Glomerular endothelial cell (primary cell): ENCODE measurements at places on chromosomes 1 and 21. TPM values are rescaled to one million over a fixed set of nuclear protein-coding genes. Genes with fewer than 3 reads are reported as not detected.

Gene ADGRL4
- total RNA-seq: 170 and 186 TPM in 2 replicates

Gene BTBD19
- total RNA-seq: 8.8 and 17.9 TPM in 2 replicates

Gene GJB3
- 0.35 and 0.87 TPM in 2 replicates for total RNA-seq

Gene C1orf141
- total RNA-seq: not detected in 2 replicates

Gene LYPLAL1
- 12.5 and 23.9 TPM in 2 replicates for total RNA-seq

Gene HSPA6
- total RNA-seq: 0.06 TPM in 1 of 2 replicates, not detected in the other

Gene HAPLN2
- not detected in 2 replicates for total RNA-seq

Gene MAP10
- total RNA-seq: 1.3 TPM in 2 replicates

Gene CNR2
- total RNA-seq: not detected in 2 replicates

Gene CFH
- 1.5 and 14.0 TPM in 2 replicates for total RNA-seq

Gene DUSP10
- 5.4 and 7.8 TPM in 2 replicates for total RNA-seq

Gene PROX1
- total RNA-seq: 1.3 and 2.5 TPM in 2 replicates

Gene CYYR1
- 24.1 and 28.2 TPM in 2 replicates for total RNA-seq

Gene CD164L2
- total RNA-seq: not detected in 2 replicates

Gene UTS2
- total RNA-seq: not detected in 2 replicates

Gene UBR4
- 100 and 186 TPM in 2 replicates for total RNA-seq

Gene RNF187
- 65.5 and 81.3 TPM in 2 replicates for total RNA-seq

Gene AKNAD1
- 1.4 TPM in 1 of 2 replicates, not detected in the other for total RNA-seq

Gene AADACL3
- total RNA-seq: not detected in 2 replicates

Gene PLA2G4A
- 2.0 and 2.5 TPM in 2 replicates for total RNA-seq

Gene LCE1F
- not detected in 2 replicates for total RNA-seq

Gene RHCE
- 0.41 TPM in 1 of 2 replicates, not detected in the other for total RNA-seq

Gene CD5L
- total RNA-seq: not detected in 2 replicates

Gene LYPD8
- not detected in 2 replicates for total RNA-seq

Gene RIMKLA
- 0.10 TPM in 1 of 2 replicates, not detected in the other for total RNA-seq

Gene CFAP141
- total RNA-seq: not detected in 2 replicates

Gene CFAP45
- total RNA-seq: 0.53 and 0.73 TPM in 2 replicates

Gene INKA2
- 8.0 and 10.4 TPM in 2 replicates for total RNA-seq

Gene FCRL2
- total RNA-seq: not detected in 2 replicates

Gene ATP1A2
- total RNA-seq: not detected in 2 replicates

Gene CTSK
- total RNA-seq: 2.3 and 5.5 TPM in 2 replicates

Gene LRRC42
- total RNA-seq: 23.1 and 32.0 TPM in 2 replicates

Gene NCDN
- 23.4 and 28.5 TPM in 2 replicates for total RNA-seq

Gene DDX59
- 8.9 and 17.9 TPM in 2 replicates for total RNA-seq

Gene ZBTB7B
- total RNA-seq: 19.3 and 23.6 TPM in 2 replicates

Gene KRTAP20-2
- not detected in 2 replicates for total RNA-seq

Gene LMNA
- 588 and 767 TPM in 2 replicates for total RNA-seq

Gene STX12
- 134 and 140 TPM in 2 replicates for total RNA-seq

Gene LUZP1
- total RNA-seq: 64.9 and 71.9 TPM in 2 replicates

Gene MROH9
- total RNA-seq: not detected in 2 replicates

Gene VAV3
- 10.1 and 16.4 TPM in 2 replicates for total RNA-seq

Gene LRRC53
- total RNA-seq: not detected in 2 replicates

Gene SETD4
- 7.5 and 10.4 TPM in 2 replicates for total RNA-seq

Gene CEP170
- total RNA-seq: 100 and 128 TPM in 2 replicates

Gene UBAP2L
- total RNA-seq: 95.6 and 120 TPM in 2 replicates
